ENCODE measurements at places on chromosomes 4 and X.

DNA sequence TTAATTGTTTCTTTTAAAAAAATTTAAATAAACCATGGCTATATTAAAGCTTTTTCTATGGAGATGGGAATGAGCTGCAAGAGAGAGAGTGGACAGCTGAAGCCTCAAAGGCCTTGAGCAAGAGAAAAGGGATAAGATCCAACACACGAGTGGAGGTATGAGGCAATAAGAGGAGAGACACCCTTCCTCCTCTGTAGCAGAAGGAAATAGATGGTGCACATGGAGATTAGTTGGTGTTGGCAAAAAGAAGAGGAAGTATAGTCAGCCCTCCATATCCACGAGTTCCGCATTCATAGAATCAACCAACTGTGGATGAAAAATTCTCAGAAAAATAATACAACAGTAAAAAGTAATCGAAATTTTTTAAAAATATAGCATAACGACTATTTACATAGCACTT, 3.2 kb downstream of the CXorf38 start:
- no peak for DNase-seq

DNA sequence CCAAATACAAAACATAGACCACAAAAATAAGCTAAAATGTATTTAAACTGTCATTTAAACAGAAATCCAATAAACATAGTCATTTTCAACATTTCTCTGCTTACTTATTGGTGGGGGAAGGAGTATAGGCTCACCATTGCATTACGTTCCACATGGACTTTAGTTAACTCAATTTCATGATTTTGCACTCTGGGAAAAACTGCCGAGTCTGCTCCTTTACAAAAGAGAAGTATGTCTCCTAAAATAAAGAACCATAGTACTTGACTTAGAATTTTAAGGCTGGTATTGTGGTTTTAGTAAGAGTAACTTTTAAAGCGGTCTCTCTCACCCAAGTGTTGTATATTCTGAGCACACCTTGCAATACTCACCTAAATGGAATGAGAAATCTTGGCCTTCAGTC, 75.1 kb upstream of the MCF2 start:
- DNase-seq = no peak

DNA sequence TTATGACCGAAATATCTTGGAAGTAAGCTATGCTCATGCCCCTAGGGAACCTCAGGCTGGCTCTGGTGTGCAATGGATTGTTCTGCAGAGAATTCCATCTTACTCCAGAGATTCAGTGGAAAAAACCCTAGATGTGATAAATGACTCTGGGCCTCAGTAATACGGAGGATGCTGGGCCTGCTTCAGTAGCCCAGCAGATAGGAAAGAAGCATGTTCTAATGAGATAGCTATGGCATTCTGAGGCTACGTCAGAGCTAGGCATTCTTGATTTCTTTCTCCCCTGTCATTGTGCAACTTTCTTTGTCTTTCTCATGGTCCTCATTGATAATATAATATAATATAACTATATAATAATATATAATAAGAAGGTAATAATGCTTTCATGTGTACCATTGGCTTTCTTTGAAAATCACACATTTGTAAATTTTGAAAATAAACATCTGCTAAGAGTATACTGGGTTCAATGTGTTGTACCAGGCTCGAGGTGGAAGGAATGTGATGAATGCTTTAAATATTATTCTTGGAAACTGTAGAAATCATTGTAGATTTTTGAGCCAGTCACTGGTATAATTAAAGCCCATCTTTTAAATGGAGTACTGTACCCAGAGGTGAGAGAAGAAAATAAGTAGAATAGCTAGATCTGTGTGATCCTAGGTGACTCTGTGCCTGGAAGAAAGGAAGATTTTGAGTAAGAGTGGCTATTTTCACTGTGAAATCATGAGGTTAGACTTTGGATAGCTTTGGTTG, 152.0 kb downstream of the IL15 start:
- DNase-seq = no peak

DNA sequence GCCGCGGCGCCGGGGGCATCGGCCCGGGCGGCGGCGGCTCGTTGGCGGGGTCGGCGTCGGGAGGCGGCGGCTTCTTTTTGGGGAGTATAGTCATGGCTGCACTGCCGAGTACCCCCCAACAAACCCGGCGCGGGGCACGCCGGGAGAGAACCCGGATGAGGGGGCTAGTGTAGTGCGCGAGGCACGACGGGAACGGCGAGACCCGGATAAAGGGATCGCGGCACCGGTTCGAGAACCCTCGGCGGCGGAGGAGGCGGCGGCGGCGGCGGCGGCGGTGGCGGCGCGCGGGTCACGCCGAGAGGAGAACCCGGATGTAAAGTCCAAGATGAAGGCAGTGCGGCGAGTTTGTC, at the start of gene OTUD5:
OTUD5 (minus strand) TSS at position 131 of the 350 bp plus-strand sequence; CDS start at position 94, 37 bp downstream.
- peak; percentile 19 for DNase-seq

GRCh38 chr4:39931441-39931901, 46.2 kb downstream of the PDS5A start:
- no peak for DNase-seq

DNA sequence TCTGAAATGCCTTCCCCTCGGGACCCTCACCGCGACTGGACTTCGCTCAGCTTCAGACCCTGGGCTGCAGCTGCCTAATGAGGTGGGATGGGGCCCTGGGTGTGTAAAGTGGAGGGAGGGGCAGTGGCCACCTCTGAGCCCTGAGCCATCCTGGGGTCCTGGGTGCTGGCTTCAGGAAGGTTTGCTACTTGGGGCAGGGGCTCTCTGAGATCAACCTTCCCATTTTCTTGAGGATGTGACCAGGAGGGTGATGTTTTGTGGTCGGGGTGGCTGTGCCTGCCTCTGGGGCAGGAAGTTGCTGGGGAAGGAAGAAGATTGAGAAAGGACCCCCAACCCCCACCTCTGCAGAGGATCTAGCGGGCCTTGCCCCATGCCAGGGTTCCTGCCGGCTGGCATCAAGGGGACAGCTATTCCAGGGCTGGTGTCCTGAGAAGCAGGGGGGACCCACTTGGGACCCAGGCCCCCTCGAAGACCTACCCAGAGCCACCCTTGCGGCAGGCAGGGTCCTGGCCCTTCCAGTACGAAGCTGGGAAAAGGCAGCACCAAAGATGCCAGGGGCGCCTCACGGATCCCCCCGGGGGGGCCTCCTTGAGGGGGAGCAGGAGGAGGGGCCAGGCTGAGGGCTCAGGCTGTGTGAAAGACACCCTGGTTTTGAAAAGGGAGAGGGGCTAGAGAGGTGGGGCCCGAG, 6.5 kb downstream of the SH3BP2 start:
- peak; percentile 11 for DNase-seq

- no peak for DNase-seq
These were observed 225.5 kb downstream of the AFAP1 start for GRCh38 chr4:7714176-7714575.

- DNase-seq = no peak
These were observed 32.2 kb downstream of the UNC5C start for GRCh38 chr4:95516528-95517017.

GRCh38 chr4:188778905-188779304, 639.7 kb downstream of the TRIML1 start:
- no peak for DNase-seq

GRCh38 chrX:109886122-109886761, 116.7 kb upstream of the TMEM164 start:
- DNase-seq = no peak

GRCh38 chr4:43816116-43816515, 632.5 kb downstream of the KCTD8 start:
- DNase-seq = no peak

GRCh38 chr4:57061395-57061794, 48.8 kb downstream of the IGFBP7 start:
- no peak for DNase-seq

GRCh38 chr4:75849461-75849860, 52.8 kb downstream of the PPEF2 start:
- no peak for DNase-seq

DNA sequence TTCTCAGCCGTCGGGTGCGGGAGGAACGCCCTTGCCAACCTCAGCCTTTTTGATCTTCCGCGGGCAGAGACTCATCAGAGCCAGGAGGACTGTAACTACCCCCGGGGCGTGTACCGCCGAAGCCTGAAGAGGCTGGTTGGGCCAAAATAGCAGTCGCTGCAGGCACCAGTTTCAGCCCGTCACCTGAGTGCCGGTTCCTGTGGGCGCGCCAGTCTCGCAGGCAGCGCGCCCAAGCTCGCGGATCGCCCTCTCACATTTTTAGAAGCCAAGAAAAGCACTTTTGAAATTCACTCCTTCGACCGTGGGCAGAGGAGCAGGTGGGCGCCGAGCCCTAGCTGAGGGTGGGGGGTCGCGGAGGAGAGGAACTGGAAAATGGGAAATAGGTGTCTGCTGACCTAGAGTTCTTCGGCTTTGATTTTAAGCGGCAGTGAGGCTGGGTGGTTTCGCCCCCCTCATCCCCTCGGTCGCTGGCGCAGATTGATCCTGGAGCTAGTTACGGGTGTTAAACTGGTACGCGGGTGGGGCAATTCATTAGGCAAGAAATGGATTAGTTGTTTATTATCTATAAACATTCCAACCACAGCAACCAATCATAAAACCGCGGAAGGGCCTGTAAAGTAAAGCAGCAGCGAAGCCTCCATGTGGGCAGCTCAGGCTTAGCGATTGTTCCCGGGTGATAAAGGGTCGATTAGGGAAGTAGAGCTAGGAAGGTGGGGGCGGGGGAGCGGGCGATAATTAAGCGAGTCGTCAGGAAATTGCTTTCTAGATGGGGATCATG, 69.2 kb downstream of the FBXO8 start:
- DNase-seq = no peak

DNA sequence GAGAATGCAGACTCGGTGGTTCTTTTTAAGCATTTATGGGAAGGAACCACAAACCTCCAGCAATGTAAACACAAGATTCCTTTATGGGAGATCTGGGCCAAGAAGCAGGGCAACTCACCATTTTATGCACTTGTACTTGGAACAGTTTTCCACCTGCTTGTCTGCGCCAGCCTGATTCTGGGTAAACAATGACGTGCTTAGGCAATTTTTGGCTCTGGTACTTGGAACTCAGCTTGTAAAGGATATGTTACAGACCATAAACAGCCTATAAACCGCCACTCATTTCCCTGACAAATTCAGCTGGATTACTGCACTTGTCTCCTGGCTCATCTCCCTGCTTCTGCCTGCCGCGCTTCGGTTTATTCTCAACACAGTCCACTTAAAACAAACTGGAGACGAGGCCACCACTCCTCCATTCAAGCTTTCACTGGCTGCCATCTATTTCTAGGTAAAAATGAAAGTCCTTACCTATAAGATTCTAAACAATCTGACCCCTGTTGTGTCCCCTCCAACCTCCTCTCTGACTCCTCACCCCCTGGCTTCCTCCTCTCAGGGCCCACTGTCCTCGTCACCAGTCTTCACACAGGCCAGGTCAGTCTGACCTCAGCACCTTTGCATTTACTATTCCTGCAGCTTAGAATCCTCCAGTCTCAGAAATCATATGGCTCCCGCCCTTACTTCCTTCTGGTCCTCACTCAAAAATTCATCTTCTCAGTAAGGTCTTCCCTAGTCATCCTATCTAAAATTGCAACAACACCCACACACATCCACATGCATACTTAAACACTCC, 205.9 kb upstream of the GALNT7 start:
- DNase-seq = no peak

GRCh38 chr4:64130907-64131306, 278.3 kb downstream of the TECRL start:
- no peak for DNase-seq

DNA sequence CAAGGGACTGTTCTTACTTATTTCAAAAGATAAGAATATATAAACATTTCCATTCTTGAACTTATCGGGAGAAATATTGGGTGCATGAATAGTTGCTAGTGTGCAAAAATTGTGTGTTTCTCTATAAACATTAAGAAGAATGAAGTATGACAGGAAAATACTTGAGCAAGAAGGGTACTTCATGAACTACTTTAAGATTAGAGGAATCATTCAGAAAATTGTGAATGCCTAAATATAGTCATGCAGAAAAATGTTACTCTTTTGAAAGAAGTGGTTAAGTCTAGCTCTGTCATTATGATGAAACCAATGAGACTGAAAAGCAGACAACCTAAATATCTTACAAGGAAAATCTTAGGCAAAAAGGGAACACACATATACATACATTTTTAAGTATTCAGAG, 207.8 kb upstream of the PCDH18 start:
- DNase-seq = no peak

GRCh38 chr4:15956179-15956850, 6.7 kb downstream of the FGFBP2 start:
- peak; percentile 73 for DNase-seq

- no peak for DNase-seq
These were observed 1.9 kb upstream of the EIF1AX start for GRCh38 chrX:20143561-20143960.

DNA sequence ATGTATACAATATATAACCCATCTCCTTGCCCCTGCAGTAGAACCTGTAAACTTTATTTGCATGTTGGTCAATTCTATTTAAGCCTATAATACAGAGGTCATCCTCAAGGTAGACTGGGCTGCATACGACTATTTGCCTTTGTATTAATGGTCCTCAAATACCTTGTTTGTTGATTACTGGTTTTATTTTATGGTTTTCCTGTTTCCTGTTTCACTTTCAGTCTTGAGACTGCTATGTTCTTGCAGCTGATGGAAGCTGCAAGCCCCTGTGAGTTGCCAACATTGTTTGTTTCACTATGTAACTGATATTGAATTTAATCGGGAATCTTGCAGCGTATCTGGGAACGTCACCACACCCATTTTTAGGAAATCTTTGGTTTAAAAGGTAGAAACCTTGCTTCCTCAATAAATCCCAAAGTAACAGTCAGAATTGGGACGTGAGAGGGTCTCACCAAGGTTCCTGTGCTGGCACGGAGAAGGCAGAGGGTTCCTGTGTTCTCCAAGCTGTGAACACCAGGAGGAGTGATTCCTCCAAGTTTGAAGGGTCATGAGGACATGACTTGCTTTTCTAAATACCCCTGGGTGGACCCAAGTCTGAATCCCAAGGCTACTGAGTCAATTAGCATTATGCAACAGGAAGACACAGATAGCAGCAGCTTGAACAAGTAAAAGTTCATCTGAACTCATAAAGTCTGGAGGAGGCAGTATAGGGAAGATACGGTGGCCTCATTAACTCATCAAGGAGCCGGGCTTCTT, 110.6 kb upstream of the PNPLA4 start:
- no peak for DNase-seq

GRCh38 chrX:97847885-97848679, 964.4 kb downstream of the RPA4 start:
- no peak for DNase-seq

DNA sequence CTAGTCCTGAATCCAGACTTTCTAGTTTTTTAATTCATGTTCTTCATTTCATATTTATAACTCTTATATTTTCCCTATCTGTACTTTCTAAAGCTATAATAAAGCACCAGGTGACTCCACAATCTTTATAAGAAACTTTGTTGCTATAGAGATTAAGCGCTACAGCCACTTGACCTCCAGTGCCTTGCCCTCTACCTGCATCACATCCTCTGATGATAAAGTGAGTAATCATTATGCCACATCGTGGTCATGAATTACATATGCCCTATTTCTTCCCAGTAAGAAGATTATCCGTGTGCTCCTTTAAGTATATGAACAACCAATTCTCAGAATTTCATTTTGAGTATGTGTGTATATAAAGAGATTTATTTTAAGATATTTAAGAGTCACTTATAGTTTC, 6.8 kb upstream of the DYNLT3 start:
- DNase-seq = no peak

DNA sequence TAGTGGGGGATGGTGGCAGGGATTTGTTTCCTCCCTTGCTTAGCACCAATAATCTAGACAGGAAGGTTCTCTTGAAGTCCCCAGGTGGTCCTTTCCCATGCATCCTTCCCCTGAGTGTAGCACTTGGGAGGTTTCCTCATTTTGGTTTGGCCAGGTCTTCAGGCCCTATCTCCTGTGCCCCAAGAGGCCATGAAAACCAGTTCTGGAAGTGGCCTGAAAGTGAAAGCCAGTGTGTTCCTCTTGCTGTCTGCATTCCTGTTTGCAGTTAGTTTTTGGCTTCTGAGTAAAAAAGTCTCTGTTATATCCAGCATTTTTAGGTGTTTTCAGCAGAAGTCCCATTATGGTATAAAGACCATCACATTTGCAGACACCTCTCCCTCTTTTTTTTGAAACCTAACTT, 59.5 kb downstream of the MTM1 start:
- DNase-seq = no peak

Data from tibial nerve (tissue), 4 donors.